CD4-positive, alpha-beta memory T cell (primary cell): ENCODE measurements at places on chromosomes 7 and 10.

DNA sequence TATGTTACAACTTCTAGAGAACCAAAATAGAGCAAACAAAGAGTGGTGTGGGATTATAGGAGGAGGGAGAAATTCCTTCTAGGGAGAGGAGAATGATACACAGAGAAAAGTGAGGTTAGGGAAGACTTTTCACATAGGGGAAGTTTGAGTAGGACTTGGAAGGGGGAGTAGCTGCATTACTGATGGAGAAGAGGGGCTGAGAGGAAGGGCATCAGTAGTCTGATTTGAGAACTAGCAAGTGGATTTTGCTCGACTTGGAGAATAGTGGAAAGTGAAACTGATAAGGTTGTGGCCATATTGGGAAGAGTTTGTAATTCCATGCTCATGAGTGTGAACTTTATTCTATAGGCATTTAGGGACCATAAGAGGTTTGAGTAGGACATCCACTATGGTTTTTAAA is 6.1 kb downstream of the NRF1 start:
- peaks cover 69% of the 10 kb centered on the region for H3K4me1 ChIP-seq
- no peak for DNase-seq
- H3K4me3 ChIP-seq = no peak overlapping the region
- H3K27me3 ChIP-seq = no peaks in the 10 kb centered on the region

DNA sequence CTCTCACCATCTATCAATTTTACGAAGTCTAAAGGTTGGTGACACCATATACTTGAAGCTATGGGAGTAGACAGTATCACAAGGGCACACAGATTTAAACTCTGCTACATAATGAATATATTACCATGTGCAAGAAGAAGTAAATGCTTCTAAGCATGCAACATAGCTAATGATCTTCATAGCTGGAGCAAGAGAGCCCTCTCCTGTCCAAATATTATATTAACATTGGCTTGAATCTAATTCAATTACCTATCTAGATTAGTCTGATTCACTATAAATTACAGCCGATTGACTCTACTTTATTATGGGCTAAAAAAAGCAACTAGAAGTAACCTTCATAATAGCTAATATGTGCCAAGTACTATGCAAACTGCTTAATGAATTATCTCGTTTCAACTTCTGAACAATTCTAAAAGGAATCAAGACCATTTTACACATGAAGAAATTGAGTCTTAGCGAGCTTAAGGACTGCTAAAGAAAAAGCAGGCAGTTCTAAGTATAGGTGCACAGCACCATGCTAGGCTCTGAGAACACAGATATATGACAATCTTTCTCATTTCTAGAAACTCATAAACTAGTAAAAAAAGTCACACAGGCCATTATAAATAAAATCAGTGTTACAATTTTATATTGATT is 21.9 kb downstream of the FRA10AC1 start:
- H3K4me3 ChIP-seq = no peak overlapping the region
- H3K27me3 ChIP-seq = no peaks in the 10 kb centered on the region
- no peak overlapping the region for H3K27ac ChIP-seq
- no peaks in the 10 kb centered on the region for H3K4me1 ChIP-seq

GRCh38 chr7:53988376-53988775 is 553.8 kb upstream of the VSTM2A start:
- no peak overlapping the region for H3K4me3 ChIP-seq
- no peaks in the 10 kb centered on the region for H3K36me3 ChIP-seq
- no peak overlapping the region for H3K27ac ChIP-seq
- no peaks in the 10 kb centered on the region for H3K27me3 ChIP-seq

- H3K36me3 ChIP-seq = no peaks in the 10 kb centered on the region
- H3K4me1 ChIP-seq = no peaks in the 10 kb centered on the region
- no peaks in the 10 kb centered on the region for H3K27me3 ChIP-seq
- no peak overlapping the region for H3K4me3 ChIP-seq
- DNase-seq = no peak
These were observed 70.4 kb downstream of the ST8SIA6 start for GRCh38 chr10:17383801-17384555.

GRCh38 chr10:104374591-104374990 is 21.0 kb downstream of the CFAP58 start:
- H3K4me3 ChIP-seq = no peak overlapping the region
- peaks cover 3% of the 10 kb centered on the region for H3K27me3 ChIP-seq
- no peaks in the 10 kb centered on the region for H3K36me3 ChIP-seq
- no peak overlapping the region for H3K27ac ChIP-seq
- DNase-seq = no peak

DNA sequence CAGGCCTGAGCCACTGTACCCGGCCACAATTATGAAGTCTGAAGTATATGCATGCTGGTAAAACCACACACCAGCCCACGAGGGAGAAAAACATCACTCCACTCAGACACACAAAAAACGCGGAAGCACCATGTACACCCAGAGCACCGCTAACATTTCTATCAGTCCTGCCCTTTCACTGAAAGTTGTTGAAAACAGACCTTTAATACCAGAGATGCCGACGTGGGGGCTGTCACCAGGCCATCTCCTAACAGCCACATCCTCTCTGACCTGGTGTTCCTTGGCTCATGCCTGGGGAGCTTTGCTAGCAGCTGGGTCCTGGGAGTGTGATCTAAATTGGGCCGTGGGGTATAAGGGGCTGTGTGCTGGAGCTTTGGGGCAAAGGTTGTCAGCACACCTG is 49.8 kb downstream of the BAIAP2L1 start:
- no peaks in the 10 kb centered on the region for H3K36me3 ChIP-seq
- DNase-seq = no peak
- no peak overlapping the region for H3K27ac ChIP-seq
- H3K4me3 ChIP-seq = no peak overlapping the region
- no peaks in the 10 kb centered on the region for H3K27me3 ChIP-seq
- no peaks in the 10 kb centered on the region for H3K4me1 ChIP-seq

- no peak overlapping the region for H3K27ac ChIP-seq
- no peak for DNase-seq
- H3K4me1 ChIP-seq = no peaks in the 10 kb centered on the region
- no peak overlapping the region for H3K4me3 ChIP-seq
These were observed 23.7 kb downstream of the CRPPA start for GRCh38 chr7:16397501-16398145.

- no peaks in the 10 kb centered on the region for H3K27me3 ChIP-seq
- no peak for DNase-seq
- H3K36me3 ChIP-seq = no peaks in the 10 kb centered on the region
- no peaks in the 10 kb centered on the region for H3K4me1 ChIP-seq
- H3K27ac ChIP-seq = no peak overlapping the region
These were observed 35.6 kb downstream of the DOCK1 start for GRCh38 chr10:126940670-126941310.

DNA sequence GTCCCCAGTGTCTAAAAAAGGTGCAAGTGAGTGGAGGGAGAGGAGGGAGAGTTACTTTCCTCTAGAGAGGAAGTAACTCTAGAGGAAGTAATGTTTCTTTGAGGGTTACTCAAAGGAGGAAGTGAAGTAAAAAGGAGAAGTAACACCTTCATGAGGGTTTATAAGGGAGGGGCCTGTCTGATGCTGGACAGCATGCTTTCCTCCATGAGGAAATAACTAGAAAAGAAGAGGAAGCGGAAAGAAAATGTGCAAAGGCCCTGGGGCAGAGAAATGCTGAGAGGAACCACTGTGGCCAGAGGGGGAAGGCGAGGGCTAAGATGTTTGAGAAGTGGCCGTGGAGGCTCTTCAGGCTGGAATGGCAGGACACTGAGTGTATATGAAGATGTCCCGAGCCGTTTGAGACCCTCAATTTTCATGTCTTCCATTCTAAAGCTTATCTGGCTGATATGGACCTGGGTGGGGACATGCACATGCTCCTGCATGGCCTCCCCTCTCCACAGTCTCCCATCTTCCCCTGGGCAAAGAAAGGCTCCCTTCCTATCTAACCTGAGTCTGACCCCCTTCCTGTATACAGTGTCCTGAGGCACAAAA is 3.4 kb upstream of the SLC18A2 start:
- H3K4me3 ChIP-seq = no peak overlapping the region
- H3K27ac ChIP-seq = no peak overlapping the region
- H3K36me3 ChIP-seq = no peaks in the 10 kb centered on the region
- H3K4me1 ChIP-seq = no peaks in the 10 kb centered on the region
- DNase-seq = no peak

GRCh38 chr10:89523274-89523673 is 12.1 kb downstream of the SLC16A12 start:
- no peak overlapping the region for H3K27ac ChIP-seq
- H3K27me3 ChIP-seq = no peaks in the 10 kb centered on the region
- no peak overlapping the region for H3K4me3 ChIP-seq
- no peaks in the 10 kb centered on the region for H3K4me1 ChIP-seq
- no peak for DNase-seq
- H3K36me3 ChIP-seq = no peaks in the 10 kb centered on the region

- peaks cover 7% of the 10 kb centered on the region for H3K4me1 ChIP-seq
- H3K27me3 ChIP-seq = peaks cover 4% of the 10 kb centered on the region
- no peaks in the 10 kb centered on the region for H3K36me3 ChIP-seq
- H3K27ac ChIP-seq = no peak overlapping the region
These were observed 29.1 kb downstream of the FOXL3 start for GRCh38 chr7:318878-319661.

DNA sequence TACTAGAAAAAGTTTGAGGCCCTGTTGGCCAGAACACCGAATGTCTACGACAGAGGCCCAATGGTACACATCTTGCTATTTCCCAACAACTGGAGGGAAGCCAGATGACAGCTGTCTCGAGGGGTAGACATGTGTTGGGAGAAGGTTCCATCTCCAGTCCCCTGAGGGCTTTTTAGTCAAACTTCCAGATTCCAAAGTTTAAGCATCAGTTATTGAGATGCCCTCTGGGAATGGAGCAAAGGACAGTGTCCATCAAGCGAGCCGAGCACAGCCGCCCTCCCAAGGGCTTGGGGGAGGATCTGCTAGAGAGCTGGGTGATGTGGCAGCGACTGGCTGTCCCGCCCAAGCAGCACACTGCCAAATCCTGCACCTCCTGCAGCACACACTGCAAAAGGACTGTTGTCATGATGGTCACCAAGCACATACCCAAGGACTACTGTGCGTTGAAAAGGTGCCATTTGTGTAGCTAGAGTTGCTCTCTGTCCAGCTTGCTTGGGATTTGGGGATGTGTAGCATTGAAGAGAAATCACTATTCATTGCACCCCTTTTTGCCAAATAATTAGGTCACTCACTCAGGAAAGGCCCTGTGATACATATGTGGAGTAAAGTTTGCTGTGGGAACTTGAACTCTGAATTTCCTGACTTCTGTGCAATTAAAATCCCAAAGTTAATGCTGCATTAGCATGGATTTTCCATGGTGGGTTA is 164.6 kb downstream of the TRIL start:
- H3K4me1 ChIP-seq = no peaks in the 10 kb centered on the region
- no peaks in the 10 kb centered on the region for H3K27me3 ChIP-seq
- H3K27ac ChIP-seq = no peak overlapping the region
